T follicular helper cell (primary cell): ENCODE measurements at places on chromosomes 4 and X.

DNA sequence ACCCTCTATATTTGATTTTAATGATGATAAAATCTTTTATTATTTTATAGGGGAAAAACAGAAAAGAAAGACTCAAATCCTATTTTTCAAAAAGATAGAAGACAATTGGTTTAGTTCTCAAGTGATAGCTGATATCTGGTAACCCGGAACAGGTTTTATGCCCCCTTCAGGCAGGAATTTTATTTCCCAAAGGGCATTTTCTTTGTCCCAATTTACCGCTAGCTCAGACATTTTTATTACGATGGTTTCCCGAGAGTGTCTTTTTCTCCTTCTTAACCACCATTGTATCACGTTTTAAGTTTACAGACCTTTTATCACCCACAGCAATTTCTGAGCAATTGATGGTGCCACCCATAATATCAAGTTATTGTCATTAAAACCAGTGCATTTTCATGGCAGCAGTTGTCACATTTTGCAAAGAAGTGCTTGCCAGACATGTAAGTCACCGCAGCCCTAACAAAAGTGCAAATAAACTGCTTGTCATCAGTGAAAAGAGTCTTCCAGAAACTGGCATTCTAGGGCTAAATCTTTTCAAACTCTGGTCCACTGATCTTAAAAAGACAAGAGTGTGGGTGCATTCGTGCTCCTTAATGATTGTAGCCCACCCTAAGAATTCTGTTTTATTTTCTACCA, 204.8 kb upstream of the VCX start:
- no peak for DNase-seq

GRCh38 chr4:135411251-135411650, 1209.7 kb upstream of the PABPC4L start:
- DNase-seq: no peak

GRCh38 chrX:34879886-34880285, 62.7 kb upstream of the FAM47B start:
- no peak for DNase-seq

DNA sequence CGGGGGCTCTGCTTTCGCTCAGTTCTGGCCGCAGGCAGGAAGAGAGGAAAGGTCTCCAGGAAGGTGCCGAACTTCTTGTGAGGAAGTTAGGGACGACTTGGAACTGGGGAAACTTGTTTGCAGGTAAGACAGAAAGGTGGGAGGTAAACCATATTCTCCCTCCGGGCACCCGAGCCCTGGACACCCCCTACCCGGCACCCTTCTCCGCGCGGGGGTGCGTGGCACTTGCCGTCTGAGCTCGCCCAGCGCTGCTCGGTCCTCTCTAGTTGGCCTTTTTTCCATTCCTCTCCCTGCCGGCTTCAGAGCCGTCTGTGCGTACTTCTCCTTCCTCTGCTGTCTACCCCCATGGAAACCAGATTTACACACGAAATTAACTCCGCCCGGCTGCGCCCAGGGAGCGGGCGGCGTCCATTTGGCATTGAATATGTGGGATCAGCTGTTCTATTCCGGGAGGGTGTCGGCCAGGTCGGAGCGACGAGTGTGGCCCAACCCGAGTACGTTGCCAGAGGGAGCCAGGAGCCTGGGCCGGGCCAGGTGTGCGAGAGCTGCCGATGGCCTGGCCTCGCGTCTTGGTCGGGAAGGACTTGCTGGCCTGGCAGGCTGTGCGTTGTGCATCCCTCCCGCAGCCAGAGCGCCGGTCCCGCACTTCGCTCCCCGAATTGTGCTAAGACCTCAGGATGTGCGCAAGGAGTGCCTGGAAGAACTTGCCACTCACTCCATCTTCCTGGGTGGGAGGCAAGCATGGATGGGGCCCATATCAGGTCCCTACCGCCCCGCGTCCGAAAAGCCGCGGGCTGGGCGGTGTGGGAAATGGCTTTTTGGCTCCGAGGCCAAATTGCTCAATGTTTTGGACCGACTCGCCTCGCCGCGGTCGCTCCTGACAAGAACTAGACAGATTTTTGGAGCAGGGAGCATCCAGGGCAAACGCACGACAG, 1.7 kb downstream of the PDGFRA start:
- DNase-seq: no peak

DNA sequence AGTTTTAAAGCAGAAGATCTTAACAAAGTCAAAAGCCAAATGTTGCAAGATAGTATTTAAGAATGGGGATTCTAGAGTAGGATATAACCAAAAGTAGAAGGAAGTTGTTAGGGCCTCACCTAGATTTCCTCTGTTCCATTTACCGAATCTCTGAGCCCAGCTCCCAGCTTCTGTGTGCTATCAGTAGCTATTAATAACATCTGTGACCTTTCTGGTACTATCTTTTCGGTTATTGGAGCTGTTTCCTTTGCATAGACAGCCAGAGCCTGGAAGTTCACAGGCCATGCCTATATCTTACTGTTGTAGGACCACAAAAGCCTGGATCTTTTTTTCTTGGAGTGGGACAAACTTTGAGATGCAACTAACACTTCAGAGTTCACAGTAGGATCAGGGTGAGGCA, 244.2 kb downstream of the PPP1R2C start:
- no peak for DNase-seq

DNA sequence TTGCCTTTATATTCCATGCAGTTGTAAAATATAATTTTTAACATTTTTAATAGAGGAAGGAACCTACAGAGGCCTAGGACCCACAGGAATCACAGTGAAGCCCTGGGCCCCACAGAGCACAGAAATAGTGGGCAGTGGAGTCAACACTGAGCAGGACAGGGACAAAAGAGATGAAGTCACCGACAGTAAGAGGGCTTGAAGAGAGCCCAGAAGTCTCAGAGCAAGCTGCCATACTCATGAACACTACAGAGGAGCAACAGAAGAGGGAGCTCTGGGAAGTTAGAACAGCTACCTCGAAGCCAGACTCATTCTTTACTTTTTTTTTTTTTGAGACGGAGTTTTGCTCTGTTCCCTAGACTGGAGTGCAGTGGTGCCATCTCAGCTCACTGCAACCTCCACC, 149.3 kb upstream of the TENM3 start:
- no peak for DNase-seq

DNA sequence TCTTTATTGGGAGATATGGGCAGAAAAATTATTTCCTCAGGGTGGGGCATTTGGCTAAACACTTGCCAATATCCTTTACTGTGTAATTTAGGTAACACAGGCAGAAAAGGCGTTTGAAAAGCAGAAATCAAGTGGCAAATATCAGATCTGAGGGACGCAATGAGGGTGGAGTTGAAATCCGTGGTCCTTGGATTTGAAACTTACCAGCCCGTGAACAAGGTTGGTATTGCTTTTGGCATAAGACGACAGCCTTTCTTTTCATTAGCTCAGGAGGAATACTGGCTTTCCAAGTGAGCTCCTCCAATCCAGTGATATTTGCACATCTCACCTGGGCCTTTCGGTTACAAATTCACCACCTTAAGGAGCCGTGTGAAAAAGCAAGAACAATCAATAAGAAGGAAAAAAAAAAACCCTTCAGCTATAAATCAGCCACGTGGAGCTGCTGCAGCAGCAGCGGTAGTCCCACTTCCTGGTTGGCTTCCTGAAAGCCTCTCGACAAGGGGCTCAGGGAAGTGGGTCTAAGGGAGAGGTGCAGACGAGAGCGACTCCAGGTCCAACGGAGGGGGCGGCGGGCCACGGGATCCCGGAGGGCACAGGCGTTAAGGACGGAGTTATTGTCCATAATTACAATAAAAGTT, 734 bp upstream of the GALNT7 start:
- DNase-seq: no peak

- DNase-seq: no peak
Measured at GRCh38 chr4:143389579-143390195, 53.0 kb downstream of the GAB1 start.

- no peak for DNase-seq
Measured at GRCh38 chr4:8409264-8410065, 31.1 kb downstream of the ACOX3 start.

GRCh38 chr4:86441175-86441936, 81.5 kb upstream of the MAPK10 start:
- DNase-seq: no peak

GRCh38 chrX:50723006-50723405, 91.0 kb downstream of the SHROOM4 start:
- DNase-seq: no peak

DNA sequence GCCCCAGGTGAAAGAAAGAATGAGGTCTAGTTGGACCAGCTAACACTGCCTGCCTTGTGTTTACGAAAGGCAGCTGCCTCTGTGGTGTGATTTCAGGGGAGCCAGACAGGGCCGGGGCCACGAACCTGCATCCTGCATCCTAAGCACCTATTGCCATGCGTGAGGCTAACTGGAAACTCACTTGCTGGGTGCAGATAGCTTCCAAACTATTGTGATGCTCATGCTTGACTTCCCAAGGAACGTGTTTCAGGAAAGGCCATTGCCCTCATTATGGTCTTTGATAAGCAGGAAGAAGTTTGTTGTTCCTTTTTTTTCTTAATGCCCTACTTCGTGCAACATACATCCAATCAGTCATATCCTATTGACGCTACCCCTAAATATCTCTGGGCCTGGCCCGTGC, 2.3 kb upstream of the IRF2 start:
- no peak for DNase-seq

DNA sequence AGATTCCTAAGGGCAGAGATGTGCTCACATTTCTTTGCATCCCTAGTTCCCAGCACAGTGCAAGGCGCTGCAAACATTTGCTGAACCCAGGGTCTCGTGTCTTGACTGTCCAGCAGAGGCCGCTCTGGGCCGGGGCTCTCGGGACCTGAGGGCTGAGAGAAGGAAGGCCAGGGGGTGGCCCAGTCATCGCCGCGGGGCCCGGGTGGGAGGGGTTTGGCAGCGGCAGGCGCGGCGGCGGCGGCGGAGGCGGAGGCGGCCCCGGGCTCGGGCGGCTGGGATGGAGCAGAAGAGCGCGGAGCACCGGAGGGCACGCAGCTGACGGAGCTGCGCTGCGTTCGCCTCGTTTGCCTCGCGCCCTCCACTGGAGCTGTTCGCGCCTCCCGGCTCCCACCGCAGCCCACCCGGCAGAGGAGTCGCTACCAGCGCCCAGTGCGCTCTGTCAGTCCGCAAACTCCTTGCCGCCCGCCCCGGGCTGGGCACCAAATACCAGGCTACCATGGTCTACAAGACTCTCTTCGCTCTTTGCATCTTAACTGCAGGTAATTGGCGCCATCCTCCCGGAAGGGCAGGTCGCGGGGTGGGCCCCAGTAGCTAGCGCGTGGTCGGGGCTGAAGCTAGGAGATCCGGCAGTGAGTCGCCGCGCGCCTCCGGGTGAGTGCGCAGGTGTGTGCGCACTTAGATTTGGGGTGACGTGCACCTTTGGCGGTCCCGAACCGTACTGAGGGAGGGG, at the start of gene PARM1:
PARM1 (plus strand) TSS at position 285 of the 730 bp plus-strand sequence; CDS start at position 497, 212 bp downstream.
- DNase-seq: no peak

GRCh38 chrX:25279510-25279909, 263.7 kb upstream of the ARX start:
- no peak for DNase-seq

DNA sequence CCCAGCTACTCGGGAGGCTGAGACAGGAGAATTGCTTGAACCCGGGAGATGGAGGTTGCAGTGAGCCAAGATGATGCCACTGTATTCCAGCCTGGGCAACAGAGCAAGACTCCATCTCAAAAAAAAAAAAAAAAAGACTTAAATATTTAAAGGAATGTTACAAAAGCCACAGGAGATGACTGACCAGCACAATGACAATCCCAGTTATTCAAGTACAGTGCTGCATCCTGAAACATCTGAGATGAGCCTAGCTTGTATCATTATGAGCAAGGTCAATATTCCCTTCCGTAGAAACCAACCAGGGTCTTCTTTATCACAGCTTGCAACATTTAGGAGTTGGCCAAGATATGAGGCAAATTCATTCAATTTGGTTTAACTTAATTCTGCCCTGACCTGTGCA, 38.6 kb downstream of the LNX1 start:
- no peak for DNase-seq

- no peak for DNase-seq
Measured at GRCh38 chrX:129759576-129760061, 20.1 kb upstream of the SASH3 start.
